ENCODE measurements at places on chromosomes 1 and 21.
A peak's percentile ranks its signal among the peaks of the same experiment; 100 is the strongest.

GRCh38 chr1:44108241-44108640 lies 10.4 kb upstream of the KLF17 start:
- peak; percentile 25 for DNase-seq

DNA sequence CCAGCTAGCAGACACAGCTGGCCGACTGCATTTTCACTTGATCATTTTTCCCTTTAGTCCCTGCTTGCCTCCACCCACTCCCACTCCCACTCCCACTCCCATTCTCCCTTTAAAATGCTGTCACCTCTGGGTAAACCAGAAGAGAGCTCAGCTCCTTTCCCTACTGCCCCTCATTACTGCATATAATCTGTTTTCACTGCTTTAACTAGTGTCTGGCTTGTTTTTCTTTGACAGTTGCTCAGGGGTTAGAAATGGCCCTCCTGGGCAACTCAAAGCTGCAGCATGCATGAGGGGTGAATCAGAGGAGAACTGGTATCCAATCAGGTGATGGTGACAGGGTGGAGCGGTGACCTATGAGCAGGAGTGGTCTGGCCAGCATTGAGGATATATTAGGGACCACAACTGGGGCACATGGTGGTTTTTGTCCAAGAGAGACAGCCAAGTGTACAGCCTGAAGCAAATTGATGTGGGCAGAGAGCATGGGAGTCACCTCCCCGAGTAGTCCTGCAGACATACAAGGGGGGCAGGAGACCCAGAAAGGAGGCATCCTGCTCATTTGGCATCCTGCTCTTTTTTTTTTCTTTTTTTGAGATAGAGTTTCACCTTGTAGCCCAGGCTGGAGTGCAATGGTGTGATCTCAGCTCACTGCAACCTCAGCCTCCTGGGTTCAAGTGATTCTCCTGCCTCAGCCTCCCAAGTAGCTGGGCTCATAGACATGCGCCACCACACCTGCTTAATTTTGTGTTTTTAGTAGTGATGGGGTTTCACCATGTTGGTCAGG lies 42.6 kb upstream of the SRSF10 start:
- peak; percentile 82 for DNase-seq

DNA sequence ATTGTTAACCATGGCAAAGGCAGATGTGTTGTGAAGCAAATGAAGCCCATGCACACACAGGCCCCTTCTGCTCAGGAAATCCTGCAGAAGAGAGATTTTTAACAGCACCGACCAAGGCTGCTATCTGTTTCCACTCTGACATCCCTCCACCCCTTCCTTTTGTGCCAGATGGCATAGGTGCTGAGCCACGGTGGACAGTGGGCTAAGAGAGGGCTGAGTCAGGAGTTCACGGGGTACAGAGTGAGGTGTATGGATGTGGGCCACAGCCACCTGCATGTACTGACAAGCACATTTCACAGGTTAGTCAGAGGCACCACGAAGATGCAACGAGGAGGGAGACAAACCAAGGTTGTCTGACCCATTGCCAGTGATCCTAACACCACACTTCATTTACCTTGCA lies 9.5 kb downstream of the RSPH1 start:
- no peak for DNase-seq

- DNase-seq, result peak; percentile 14
Measured at GRCh38 chr1:37797750-37798345, 4.2 kb downstream of the MANEAL start.

DNA sequence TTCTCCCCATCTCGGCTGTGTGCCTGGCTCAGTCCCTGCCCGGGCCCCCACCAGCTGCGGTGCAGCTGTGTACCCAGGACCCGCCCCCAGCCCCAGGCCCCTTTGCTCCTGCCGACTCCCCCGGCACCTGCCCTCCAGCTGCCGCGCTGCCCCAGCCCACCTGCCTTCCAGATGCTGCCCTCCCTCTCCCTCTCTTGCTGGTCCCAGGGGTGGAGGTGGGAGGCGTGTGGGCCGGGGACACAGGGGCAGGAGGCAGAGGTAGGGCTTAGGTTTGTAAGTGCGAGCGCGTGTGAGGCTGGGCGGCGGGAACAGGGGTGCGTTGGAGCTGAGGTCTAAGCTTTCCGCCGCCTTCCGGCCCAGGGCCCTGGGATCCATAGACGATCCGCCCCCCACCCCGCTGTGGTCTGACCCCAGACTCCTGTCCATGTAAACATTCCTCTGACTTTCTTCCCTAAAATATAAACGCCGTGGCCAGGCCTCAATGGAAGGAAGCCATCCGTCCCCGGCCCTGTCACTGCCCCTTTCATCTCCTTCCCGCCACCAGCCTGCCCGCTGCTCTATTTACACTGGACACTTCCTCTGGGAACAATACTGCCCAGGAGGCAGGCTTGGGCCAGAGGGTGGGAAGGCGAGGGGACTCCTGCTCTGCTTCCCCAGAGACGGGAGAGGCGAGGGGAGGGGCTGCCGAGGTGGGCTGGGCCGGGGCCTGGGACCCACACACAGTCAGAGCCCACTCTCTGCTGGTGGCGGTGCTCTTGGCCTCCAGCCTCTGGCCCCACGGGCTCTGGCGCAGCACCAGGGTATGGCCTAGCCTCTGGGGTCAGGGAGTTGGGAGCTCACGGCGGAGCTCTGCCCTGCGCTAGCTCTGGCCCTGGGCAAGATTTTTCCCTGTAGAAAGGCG lies 128.3 kb downstream of the CASZ1 start:
- DNase-seq, result no peak

GRCh38 chr1:24009406-24009805 lies 29.3 kb upstream of the SRSF10 start:
- peak; percentile 67 for DNase-seq

- DNase-seq, result no peak
Measured at GRCh38 chr1:4462831-4463484, 191.5 kb upstream of the AJAP1 start.

- DNase-seq, result peak; percentile 95
Measured at GRCh38 chr1:94755675-94756074, 64.5 kb upstream of the SLC44A3 start.

DNA sequence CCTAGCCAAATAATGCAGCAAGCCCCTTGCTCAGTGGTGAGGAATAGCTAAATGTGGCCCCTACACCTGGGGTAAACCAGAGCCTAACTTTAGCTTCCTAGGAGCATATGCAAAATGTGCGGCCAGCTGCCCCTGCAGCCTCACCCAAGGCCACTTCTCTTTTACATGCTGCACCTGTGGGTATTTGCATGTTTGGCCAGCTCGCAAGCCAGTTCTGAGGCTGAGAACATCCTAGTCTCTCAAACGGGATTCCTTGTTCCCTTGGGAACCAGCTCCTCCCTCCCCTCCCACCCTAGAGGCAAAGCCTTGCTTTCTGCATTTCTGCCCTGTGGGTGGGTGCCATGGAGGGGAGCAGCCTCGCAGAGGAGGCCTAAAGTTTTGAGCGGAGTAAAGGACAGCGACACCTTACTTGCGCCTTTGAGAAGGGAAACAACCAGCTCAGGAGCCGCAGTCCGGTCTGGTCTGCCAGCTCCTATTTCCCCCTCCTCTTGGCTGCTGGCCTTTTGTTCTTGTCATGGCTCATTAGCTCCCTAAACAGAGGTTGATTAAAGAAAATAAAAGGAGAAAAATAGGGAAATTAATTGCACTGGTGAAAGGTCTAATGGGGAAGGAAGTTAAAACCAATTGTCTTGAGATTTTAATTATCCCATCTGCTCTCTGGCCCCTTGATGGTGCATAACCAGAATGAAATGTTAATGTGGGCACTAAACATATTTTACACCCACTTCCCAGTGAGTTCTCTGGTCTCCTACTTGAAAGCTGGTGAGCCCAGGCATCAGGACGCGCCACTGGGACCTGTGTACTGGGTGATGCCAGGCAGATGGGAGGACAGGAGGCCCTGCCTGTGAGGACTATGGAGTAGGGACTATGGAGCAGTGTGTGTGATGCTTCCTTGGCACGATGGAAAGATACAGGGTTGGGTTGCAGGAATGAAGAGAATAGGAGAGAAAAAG lies 68.7 kb downstream of the TEX35 start:
- DNase-seq, result no peak

DNA sequence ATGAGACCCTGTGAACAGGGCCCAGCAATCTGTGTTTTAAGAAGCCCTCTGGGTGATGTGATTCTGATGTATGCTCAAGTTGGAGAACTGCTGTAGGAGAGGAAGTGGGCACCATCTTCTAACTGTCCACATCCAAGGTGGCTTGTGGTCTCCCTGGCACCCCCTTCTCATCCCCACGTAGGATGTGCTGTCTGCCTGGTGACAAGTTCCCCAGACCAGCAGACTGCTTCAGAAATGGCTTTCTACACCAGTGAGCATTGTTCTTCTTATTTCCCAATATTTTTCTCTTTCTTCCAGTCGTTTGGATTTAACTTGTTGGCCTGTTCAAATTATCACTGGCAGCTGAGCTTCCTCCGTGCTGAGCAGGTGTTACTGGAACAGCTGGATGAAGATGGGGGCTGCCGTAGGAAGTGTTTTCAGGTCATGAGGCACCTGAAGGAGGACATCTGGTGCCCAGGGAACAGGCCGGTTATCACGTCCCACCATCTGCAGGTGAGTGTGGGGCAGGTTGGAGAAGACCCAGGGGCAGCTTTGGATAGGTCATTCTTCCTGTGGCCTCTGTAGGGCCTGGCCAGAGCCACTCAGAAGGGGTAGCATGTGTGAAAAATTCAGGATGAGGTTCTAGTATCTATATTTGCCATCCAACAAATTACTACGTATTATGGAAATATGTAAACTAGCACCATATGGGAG lies 16.8 kb downstream of the MAB21L3 start:
- DNase-seq, result no peak

GRCh38 chr21:33402001-33402979 lies 923 bp upstream of the IFNGR2 start:
- DNase-seq, result peak; percentile 72

DNA sequence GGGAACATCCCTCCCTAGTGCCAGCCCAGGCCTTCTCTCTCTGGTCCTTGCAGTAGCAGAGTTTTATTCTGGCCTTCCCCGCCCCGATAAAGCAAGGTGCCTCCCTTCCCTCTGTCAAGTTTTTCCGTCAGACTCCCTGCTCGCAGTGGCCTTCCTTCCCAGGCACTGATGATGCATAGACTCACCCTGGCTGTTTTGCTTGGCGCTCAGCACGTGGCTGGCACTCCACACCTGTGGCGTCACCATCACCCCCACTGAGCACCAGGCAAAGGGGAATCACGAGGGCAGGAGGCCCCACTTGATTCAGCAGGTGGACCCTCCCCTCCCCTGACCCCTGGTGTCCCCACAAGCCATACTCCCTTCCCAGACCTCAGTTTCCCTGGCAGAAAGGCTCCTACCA lies 7.4 kb downstream of the SLC26A9 start:
- DNase-seq, result no peak

- DNase-seq, result no peak
Measured at GRCh38 chr1:110506541-110506940, 12.4 kb downstream of the KCNA10 start.

DNA sequence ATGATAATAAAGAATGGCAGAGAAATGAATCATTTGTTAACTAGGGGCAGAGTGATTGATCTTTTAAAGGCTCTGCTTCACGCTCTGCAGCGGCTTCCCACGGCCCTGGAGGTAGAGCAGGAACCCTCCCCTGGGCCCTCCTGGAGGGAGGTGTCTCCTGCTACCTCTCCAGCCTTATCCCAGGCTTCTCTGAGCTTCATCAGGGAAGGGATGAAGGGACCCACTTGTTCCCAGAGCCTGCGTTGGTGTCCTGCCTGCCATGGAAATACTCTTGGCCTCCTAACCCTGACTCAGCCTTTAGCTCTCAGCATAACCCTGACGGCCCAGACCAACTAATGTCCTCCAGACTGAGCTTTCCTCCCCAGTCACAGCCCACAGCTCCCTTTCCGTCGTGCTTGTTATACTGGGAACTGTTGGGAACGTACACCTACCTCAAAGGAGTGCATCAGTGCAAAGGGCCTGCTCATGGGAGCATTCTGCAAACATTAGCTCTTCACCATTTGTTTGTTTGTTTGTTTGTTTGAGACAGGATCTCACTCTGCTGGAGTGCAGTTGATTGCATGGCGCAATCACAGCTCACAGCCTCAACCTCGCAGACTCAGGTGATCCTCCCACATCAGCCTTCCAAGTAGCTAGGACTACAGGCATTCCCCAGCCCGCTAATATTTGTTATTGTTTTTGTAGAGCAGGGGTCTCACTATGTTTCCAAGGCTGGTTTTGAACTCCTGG lies 17.4 kb upstream of the HNRNPU start:
- DNase-seq, result no peak

DNA sequence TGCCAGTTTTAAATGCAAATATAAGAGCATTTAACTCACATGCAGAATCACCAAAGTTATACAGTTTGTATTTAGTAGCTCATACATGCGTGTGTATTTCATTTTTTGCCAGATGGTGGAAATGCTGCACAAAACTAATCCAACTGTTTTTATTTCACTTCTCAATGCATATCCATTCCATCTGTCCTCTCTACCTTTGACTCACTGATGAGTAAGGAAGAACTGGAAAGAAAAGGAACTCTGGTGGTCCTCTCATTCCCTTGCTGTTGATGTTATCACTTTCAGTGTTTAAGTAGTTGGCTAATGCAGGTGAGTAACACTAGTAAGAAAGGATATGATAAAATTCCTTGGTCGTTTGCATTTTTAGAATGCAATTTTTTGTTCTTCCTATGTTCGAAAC lies 5.7 kb upstream of the SLC1A7 start:
- no peak for DNase-seq

DNA sequence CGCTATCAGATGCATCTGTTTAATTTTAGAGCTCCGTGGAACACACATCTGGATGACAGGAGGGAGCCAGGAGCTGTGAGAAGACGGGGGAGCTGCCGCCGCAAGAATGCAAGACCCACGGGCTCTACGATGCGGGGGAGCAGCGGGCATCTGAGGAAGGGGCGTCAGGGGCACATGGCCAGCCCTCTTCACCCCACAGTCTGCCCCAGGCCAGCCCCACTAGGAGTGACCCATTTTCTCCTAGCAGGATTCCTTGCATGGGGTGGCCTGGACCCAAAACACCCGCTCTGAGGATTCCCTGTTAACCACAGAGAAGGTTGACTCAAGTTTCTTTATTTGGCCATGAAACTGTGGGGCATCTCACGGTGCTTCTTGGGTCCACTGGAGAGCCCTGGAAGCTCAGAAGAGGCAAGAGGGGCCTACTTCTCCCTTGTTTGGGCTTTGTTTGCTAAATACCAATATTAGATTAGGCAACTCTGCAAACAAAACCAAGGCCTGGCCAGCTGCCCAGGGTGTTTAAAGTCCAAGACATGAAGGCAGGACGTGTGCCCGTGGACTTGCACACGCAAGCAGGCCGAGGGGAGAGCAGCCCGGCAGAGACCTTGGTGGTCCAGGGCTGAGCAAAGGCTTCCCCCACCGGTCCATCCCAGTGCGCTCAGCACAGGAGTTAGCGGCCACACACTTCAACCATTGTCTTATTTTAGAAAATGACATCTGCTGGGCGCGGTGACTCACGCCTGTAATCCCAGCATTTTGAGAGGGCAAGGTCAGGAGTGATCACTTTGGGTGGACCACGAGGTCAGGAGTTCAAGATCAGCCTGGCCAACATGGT lies 89.8 kb downstream of the DHRS3 start:
- peak; percentile 50 for DNase-seq

DNA sequence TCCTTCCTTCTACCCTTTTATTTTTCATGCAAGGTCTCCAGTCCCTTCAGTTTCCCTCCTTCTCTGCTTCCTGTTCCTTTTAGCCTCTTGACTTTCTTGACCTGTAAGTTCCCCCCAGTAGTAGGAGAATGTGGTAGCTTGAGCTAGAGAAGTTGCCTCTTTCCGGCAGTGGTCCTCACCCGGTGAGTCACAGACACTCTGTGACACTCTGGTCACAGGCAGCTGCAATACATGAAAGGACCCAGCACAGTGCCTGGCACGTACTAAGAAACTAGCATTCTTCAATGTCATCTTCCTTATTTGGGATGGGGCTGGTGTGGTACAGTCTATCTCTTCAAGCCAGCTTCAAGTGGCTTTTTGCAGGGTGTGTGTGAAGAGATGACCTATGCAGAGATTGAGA lies 16.0 kb downstream of the PFKFB2 start:
- DNase-seq, result no peak

All from fibroblast of skin of scalp (primary cell).